ENCODE measurements at places on chromosomes 11 and 22.

DNA sequence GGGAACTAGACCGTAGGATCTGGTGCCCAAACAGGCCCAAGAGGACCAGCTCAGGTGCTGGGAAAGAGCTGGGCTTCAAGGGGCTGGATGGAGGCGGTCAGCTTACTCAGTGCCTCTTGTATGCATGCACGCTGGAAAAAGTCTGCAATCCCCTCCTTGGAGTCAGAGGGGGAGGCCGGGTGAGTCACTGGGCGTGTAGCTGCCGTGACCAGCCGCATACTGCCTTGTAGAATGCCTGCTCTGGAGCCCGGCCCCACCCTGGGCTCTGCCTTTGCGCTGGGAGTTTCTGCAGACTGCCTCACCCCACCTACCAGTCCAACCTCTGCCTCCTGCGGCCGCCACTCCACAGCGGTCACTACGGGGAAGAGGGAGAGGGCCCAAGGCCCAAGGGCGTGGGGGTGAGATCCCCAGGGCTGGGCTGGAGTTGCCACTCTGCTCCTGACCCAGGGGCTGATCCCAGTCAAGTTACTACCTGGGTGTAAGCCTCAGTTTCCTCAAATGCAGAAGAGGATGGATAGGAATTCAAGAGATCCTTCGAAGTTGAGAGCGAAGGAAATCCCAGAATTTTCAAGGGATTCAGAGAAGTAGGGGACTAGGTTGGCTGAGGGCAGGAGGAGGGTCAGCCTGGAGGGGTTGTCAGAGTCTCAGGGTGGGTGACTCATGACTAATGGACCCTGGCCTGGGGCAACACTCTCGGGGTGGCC is 4.2 kb downstream of the MRGPRF start:
- DNase-seq, result no peak

- no peak for DNase-seq
These were observed 22.0 kb downstream of the EHF start for GRCh38 chr11:34642873-34643272.

DNA sequence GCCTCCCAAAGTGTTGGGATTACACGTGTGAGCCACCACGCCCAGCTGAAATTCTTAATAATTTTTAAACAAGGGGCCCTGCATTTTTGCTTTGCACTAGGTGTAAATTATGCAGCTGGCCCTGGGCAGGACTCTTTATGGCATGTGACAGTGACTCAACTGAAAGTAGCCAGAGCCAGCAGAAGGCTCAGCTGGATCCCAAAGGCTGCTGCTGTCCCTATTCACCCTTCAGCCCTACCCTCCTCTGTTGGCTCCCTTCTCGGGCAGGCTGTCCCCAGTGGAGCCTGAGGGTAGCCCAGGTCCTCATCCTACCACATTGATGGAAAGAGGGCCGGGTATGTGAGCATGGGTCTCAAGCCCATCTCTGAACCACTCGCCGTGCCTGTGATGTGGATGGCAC is 45.6 kb downstream of the CD82 start:
- no peak for DNase-seq

GRCh38 chr22:22746963-22747933 is 102.8 kb downstream of the GGTLC2 start:
- DNase-seq, result no peak

DNA sequence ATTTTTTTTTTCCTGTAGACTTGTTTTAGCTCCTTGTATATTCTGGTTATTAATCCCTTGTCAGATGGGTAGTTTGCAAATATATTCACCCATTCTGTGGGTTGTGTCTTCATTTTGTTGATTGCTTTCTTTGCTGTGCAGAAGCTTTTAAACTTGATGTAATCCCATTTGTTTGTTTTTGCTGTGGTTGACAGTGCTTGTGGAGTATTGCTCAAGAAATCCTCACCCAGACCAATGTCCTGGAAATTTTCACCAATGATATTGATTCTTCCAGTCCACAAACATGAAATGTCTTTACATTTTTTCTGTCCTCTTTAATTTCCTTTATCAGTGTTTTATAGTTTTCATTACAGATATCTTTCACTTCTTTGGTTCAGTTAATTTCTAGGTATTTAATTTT is 55.6 kb upstream of the MRGPRX1 start:
- no peak for DNase-seq

DNA sequence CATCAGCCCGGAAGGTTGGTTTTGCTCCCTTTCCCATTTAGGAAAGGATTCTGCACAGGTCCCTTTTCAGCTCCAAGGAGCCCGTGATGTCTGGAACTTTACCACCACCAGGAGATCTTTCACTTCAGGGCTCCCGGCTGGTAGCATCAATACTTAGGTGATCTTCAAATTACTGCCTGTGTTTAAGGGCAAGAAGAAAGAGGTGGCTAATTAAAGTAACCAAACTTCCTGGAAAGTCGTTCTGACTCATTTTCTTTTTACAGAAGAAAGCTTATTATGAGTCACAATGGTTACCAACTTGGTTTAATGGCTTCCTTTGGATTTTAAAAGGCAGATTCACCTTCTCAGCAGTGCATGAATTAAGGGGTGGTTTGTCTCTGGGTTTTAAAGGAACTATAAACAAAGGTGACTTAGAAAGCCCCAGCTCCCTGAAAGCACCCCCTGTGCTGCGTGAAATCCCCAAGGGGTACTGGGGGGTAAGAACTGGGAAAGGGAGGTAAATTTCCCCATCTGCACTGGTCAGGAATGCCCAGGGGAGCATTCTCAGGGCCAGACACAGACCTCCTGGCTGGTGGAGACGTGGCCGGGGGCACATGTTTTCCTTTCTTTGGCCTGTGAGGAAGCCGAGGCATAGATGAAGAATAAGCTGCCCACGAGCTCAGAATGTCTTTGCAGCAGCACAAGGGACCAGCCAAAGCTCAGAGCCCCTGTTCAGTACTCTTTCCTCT is 8.8 kb downstream of the POU2F3 start:
- no peak for DNase-seq

DNA sequence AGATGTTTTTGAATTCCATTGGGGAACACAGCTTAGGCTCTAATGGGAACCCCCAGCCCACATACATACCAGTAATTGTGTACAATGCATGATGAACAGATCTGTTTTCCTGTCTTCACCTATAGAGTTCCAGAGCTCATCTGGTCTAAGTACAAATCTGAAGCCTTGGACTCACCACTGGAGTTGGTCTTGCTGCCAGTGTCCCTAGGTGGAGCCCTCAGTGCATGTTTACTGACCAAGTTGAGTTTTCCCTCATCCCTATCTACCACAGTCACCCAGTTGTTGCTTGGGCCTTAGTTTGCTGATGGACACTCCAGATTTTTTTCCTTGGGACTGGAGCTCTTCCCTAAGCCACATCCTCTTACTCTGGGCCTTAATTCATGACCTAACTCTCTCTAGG is 159.2 kb upstream of the DDI1 start:
- no peak for DNase-seq

DNA sequence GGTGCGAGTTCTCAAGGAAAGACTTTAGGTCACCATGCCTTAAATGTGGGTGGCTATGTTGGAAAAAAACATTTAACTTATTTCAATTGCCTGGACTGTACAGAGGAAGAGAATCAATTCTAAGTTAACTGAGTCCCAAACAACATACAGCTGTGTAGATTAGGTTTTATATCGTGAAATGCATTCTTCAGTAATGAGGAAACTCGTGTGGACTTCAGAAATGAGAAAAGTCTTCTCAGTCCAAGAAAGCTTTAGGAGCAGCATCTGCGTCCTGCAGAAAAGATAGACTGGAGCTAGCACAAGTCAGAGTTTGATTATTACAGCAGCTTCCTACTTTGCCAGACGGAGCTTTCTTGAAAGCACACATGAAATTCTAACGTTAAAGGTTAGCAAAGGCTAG is 673.0 kb downstream of the OPCML start:
- no peak for DNase-seq

DNA sequence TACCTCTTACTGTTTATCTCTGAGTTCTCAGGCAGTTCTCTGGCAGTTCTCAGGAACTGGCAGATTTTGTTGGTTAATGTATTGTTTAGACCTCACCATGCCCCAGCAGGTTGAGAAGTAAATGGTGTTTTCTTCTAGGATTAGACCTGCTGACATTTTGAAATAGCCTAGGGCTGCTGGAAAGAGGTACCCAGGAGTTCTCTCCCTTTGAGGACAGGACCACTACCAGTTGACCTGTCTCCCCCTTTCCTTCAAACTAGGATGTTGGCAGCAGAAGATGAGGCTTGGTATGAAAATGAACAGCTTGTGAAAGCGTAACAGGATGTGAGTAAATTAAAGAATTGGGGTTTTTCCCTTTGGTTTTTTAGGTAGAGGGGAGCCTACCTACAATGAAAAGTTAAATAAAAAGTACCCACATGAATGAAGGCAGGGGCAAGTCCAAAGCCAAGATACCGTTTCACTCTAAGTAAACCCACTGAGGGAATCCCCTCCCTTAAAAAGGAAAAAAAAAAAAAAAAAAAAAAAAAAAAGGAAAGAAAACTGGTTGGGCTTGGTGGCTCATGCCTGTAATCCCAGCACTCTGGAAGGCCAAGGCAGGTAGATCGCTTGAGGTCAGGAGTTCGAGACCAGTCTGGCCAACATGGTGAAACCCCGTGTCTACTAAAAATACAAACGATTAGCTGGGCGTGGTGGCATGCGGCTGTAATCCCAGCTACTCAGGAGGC is 96.2 kb downstream of the PDHX start:
- no peak for DNase-seq

GRCh38 chr22:30627471-30627870 is 8.1 kb upstream of the SLC35E4 start:
- DNase-seq, result no peak

DNA sequence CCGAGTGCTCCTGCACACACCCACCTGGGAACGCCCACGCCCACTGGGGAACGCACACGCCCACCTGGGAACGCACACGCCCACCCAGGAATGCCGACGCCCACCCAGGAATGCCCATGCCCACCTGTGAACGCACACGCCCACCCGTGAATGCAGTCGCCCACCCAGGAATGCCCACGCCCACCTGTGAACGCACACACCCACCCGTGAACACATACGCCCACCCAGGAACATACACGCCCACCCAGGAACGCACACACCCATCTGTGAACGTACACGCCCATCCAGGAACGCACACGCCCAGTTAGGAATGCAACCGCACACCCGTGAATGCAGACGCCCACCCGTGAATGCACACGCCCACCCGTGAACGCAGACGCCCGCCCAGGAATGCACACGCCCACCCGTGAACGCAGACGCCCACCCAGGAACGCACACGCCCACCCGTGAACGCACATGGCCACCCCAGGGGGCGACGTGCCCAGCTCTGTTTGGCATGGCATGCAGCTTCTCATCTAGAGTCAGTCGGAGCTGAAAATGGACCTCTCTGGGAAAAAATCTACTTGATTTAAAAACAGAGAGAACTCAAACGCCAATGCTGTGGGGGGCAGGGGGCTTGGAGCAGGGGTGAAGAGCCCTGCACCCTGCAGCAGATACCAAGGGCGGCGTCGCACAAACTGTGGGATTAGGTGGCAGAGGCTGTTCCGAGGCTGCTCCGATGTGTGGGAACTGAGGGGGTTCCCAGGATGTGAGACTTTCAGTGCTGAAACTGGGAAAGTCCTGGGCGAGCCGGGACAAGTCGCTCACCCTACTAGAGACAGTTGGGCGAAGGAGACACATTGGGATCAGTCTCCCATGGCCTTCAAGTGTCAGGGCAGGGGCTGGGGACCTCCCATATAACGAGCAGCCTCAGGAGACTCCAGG is 83.3 kb downstream of the MYEOV start:
- no peak for DNase-seq

GRCh38 chr11:16217631-16218030 is 138.7 kb downstream of the SOX6 start:
- no peak for DNase-seq

- no peak for DNase-seq
These were observed 29.9 kb upstream of the ACER3 start for GRCh38 chr11:76830639-76831327.

GRCh38 chr22:27601195-27601594 is 200.4 kb downstream of the MN1 start:
- no peak for DNase-seq

GRCh38 chr11:68328374-68329091 is 16.1 kb downstream of the LRP5 start:
- DNase-seq, result no peak

DNA sequence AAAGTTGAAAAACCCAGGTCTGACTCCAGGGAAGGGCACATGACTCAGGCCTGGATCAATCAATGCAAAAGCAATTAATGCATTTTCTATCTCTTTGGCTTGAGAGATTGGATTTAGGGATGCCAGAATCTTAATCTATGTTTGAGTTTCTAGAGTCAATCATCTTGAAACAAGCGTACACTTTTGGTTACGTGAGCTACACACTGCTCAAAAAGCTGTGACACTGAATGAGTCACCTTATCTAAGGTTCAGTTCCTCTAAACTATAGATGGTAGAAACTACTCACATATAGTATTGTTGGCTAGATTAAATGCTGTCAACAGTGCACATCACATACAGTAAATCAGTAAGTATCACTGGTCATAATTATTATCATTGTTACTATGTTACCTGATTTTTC is 24.2 kb downstream of the MRE11 start:
- no peak for DNase-seq

DNA sequence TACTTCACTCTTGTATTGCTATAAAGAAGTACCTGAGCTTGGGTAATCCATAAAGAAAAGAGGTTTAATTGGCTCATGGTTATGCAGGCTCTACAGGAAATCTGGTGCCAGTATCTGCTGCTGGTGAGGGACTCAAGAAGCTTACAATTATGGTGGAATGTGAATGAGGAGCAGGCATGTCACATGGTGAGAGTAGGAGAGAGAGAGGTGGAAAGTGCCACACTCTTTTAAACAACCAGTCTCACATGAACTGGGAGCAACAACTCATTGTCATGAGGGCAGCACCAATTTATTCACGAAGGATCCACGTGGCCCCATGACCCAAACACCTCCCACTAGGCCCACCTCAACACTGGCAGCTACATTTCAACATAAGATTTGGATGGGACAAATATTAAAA is 24.6 kb upstream of the IGLL5 start:
- no peak for DNase-seq

DNA sequence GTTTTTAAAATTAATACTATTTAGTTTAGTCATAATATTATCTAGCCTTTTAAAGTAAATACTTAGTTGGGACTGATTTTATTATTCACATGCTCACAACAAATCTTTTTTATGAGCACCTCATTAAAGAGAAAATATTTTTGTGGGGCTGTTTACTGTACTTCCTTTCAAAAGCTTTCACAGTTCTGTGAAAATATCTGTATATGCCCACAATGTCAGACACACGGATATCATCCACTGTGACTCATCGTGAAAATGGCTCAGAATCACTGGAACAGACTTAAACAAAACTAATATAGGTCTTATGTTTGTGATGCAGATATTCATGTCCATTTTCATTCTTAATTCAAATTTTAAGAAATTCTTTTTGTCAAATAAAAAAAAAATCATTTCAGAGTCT is 305.2 kb downstream of the RAB38 start:
- DNase-seq, result no peak

DNA sequence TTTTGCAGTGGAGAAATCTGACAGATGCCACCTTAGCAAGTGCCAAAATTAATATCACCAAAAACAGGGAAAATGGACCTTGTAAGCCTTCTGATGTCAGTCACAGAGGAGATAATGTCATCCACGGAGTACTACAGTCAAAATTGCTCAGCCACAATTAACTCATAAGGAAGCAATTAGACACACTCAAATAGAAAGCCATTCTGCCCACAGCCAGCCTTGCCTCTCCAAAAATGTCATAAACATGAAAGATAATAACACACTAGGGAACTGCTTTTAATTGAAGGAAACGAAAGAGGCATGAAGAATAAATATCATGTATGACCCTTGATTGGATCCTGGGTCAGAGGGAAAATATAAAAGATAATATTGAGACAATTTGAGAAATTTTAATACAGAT is 505.6 kb upstream of the API5 start:
- no peak for DNase-seq

- no peak for DNase-seq
These were observed 24.2 kb upstream of the TMPRSS4 start for GRCh38 chr11:118052581-118053206.

Data from effector CD8-positive, alpha-beta T cell (primary cell).